Immature natural killer cell (primary cell): ENCODE measurements at places on chromosomes 7 and 10.
A peak's percentile ranks its signal among the peaks of the same experiment; 100 is the strongest.

- no peak for DNase-seq
These were observed 125.4 kb downstream of the SEMA3D start for GRCh38 chr7:85061456-85061855.

DNA sequence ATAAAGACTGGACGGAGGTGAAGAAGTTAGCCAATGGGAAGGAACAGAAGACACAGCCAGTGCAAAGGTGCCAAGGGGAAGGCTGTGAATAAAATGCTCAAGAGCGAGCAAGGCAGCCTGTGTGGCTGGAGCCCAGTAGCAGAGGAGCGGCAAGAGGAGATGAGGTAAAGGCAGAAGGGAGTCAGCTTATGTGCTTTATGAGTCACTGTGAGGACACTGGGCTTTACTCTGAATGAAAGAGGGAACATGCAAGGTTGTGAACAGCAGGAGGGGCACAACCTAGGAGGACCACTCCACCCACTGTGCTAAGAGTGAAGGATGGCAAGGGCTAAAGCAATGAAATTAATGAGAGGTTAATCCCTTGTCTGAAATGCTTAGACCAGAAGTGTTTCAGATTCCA is 129.0 kb upstream of the ODAD2 start:
- DNase-seq, result no peak

GRCh38 chr7:128082431-128082830 is 51.2 kb upstream of the LRRC4 start:
- no peak for DNase-seq

DNA sequence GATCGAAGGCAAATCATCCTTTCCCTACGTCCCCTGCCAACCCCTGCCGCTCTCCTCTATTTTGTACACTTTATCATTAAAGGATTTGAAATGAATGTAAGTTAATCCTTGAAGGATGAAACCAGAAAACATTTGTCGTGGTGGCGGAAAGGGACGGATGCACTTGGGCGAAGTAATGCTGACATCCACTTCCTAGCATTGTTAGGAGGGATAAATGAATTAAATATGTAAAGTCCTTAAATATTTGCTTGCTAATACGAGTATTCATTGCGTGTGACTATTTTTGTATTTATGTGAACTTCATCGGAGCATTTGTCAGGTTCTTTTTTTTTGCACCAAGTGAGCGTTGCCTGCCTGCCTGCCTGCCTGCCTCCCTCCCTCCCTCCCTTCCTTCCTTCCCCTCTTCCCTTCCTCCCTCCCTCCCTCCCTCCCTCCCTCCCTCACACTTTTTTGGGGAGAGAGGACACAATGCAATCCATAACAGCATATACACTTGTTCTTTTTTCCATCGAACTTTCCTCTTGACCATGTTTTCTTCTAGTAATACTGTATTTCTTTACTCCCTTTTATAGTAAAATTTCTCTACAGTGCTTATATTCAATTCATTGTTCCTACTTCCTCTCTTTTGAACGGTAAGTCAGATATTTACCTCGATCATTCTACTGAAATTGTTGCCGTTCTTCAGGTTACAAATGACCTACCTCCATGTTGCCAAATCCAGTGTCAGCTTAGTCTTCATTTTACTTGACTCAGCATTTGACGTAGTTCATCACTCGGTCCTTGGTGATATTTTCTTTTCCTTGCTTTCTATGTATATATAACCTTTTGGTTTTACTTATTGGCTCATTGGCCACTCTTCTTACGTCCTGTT is 831 bp downstream of the CCDC7 start:
- no peak for DNase-seq

GRCh38 chr7:22019931-22020330 is 74.2 kb upstream of the CDCA7L start:
- no peak for DNase-seq

DNA sequence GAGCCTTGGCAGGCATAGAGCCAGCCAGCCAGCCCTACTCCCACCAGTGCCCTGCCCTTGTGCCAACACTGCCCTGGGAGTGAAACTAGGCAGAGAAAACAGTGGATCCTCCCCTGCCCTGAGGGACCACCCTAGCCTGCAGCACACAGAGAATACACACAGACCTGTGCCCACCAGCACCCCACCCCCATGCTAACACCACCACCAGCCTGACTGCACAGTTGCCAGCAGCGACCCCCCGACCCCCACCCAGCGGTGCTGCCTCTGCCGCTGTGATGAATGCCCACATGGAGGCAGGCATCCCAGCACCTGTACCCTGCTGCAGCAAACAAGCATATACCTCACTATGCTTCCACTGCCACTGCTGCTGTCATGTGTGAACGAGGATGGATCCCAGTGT is 9.4 kb upstream of the MIOS start:
- DNase-seq, result no peak

DNA sequence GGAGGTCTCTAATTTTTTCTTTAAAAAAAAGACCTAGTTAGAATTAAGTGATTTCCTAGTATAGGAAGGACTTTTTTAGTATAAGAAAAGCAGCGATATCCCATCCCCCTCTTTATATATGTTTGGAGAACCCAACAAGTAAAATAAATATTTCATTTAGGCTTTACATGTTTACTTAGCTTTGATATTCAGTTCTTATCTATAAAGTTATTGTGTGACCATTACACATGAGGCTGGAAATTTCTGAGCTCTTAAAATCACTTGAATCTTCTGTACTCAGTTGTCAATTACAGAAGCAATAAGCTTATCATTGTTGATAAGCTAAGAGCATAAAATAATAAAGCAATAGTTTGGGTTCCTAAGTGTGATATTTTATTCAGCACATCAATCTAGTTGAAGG is 89.7 kb downstream of the AASS start:
- no peak for DNase-seq

DNA sequence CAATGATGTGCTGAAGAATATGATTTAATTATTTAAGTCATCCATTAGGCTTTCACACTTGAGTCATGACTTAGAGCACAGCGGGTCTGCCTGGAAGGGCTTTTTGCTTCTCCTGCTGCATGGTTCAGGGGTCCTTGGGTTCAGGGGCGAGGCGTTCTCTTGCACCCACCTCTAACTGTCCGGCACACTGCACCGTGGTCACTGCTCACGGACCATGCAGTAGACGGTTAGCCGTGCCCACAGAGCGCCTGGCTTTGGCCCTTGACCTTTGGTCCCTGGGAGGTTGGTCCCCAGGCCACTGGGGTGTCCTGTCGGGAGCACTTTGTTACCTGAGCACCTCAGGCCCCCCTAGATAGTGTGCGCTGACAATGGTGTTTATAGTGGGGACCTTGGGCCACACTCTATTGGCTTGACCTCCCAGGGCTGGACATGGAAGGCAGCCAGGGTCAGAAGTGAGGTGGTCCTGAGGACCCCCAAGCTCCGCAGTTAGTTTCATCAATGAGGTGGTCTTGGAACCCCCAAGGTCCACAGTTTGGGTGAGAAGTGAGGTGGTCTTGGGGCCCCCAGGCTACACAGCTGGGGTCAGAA is 110.6 kb downstream of the ACTR3B start:
- DNase-seq, result no peak

GRCh38 chr7:68776326-68776725 is 821.9 kb upstream of the AUTS2 start:
- no peak for DNase-seq

- DNase-seq, result no peak
These were observed 41.9 kb downstream of the MGAM2 start for GRCh38 chr7:142153400-142153799.

GRCh38 chr10:60570896-60571295 is 181.2 kb upstream of the ANK3 start:
- no peak for DNase-seq

GRCh38 chr7:83394776-83395175 is 232.1 kb upstream of the PCLO start:
- DNase-seq, result no peak

GRCh38 chr7:28155019-28155660 is 25.5 kb downstream of the JAZF1 start:
- DNase-seq, result peak; percentile 45

- no peak for DNase-seq
These were observed 224.7 kb upstream of the PHYHIPL start for GRCh38 chr10:58951746-58952145.

GRCh38 chr10:116891208-116891607 is 41.9 kb downstream of the ENO4 start:
- DNase-seq, result no peak

DNA sequence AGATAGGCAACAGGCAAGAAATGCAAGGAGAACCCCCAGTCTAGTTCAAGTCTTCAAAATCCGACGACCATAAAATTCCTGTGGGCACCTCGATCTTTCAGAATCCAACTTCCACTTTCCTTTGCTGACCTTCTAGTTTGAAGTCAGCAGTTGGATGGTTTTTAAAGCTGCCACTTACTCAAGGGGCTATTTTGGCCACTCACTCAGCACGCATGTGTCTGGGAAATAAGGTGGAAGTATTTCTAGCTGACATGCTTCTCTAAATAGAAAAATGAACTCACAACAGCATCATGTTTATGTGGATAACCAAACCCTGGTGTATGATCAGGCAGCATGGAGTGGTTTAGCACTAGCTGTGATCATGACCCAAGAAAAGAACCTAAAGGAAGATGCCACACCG is at the start of gene NRAP:
Gene NRAP (minus strand): TSS at position 134 of the 400 bp plus-strand sequence. CDS start 159 bp downstream, outside the sequence.
- DNase-seq, result no peak

DNA sequence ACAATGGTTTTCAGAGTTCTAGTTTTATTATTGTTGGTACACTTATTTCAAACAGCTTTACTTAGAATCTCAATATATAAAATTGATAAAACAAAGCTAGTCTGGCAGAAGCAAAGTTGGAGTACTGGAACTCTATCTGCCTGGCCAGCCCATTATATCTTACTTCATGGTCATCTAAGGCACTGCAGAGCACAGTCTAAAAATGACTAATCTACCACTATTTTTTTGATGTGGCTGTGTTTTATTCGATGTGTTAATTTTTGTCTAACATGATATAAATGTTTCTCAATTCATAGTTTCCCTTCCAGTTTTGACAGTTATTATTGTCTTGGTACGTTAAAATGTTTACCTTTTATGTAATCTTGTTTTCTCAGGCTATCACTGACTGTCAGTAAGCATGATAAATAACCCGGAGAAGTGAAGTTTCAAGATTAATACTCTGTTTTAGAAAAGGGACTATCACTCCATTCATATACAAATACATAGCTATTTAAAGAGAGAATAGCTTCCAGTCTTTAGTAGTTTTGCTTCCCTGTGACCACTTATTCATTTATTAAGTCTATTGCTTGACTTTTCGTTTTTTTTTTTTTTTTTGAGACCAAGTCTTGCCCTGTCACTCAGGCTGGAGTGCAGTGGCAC is 60.6 kb upstream of the CSTF2T start:
- DNase-seq, result no peak

DNA sequence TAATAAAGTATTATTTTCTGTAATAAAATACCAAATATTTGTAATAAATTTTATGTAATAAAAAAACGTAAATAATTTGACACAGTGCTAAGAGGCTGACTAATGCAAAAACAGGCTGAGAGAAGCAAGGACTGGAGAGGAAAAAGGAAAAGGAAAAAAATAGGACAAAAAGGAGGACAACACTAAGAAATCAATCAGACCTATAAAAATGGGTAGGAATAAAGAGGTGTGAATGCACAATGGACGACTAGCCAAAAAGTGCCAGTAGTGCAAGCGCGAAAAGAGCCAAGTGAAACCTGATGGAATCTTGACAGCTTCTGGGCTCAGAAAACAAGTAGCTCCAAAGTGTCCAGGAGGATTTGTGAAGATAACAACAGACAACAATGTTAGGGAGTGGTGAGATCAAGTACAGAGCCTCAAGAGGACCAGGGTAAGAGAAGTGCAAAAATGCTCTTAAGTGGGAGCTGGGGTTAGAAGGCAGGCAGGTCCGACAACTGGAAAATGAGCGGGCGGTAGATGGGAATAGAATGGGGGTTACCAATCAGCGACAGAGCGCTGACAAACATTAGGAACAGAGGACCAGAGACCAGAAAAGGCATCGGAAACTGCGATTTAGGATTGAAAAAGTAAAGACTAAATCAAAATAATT is 1.2 kb downstream of the BRAF start:
- no peak for DNase-seq

GRCh38 chr10:99325281-99325680 is 3.9 kb upstream of the CNNM1 start:
- DNase-seq, result no peak

DNA sequence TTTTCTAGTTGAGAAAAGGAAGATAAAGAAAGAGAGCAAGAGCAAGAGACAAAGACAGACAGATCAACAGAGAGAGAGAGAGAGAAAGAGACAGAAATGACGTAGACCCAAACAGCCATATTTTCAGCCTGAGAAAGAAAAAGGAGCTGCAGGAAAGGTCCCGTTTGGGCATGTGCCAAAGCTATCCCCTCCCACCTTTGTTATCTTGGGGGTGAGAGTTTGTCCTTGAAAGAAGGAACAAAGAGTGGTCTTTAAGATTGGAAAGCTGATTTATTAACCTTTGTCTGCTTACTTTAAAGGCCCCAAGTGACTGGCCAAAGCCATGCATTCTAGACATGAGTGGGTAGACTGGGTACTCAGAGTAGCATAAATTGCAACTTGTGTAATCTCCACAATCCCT is 98.2 kb downstream of the AOAH start:
- DNase-seq, result no peak

- no peak for DNase-seq
These were observed 85.1 kb upstream of the KMT2C start for GRCh38 chr7:152520861-152521302.

DNA sequence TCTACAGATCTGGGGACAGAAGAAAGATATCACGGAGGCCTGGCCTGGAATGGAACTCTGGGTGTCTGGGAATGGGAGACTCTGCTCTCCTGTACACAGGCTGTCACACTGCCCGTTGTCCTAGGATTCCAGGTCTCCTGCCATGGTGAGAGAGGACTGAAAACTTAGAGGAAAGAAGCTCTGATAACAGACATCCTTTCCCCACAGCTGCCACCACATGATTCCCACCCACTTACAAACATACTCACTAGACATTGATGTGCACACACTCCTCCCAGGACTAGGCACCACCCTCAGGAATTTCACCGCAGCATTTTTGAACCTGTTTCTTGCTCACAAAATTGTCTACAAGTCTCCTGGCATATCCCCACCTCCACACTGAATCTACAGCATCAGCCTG is 5.7 kb downstream of the ZNF92 start:
- DNase-seq, result no peak

DNA sequence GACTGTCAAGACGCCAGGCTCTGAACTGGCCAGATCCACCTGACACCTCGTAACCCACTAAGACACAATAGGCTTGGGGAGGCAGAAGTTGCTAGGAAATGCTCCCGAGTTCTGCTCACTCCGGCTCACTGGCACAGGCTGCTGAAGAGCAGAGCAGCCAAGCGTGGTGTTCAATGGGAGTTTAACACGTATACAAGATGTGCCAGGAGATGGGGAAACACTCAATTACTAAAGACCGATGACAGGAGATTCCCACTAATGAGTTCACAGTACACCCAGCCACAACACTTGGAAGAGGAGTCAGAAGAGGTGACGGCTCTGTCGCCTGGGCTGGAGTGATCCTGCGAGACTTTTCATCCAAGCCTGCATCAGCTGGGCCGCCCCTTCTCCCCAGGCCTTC is 303.4 kb downstream of the GFRA1 start:
- DNase-seq, result no peak
